ENCODE measurements at places on chromosomes 7 and 10. TPM values are rescaled to one million over a fixed set of nuclear protein-coding genes. Genes with fewer than 3 reads are reported as not detected.

GRCh38 chr10:20957744-20958143, 60.6 kb upstream of the NEBL start:
- DNase-seq = no peak

DNA sequence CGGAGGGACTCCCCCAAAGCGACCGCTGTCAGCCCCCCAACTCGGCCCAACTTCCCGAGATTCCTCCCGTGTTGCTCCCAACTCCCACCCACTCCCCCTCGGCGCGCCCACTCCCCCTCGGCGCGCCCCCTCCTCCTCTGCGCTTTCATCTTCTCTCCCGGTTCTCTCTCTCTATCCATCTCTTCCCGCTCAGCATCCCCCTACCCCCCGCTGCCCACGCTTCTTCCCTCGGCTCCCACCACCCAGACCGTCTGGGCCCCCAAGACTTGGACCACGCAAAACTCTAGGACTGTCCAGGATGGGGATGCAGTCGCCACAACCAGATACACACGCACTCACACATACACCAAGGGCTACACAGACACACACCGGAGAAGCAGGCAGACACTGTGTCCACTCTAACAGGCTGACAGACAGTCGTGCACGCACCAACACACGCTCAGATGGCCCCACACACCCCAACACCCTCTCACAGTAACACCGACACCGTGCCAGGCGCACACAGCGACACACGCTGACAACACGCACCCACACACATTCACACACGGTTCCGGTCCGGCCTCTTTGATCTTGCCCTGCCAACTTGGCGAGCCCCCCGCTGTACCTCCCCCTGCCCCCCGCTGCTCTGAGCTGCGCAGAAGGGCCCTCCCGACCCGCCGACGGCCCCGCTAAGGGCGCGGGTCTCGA, 1.1 kb downstream of the GRID1 start:
- DNase-seq = no peak

The FOXP2 gene
- 9.7 TPM for polyA plus RNA-seq

GRCh38 chr7:158421361-158421760, 166.3 kb downstream of the PTPRN2 start:
- DNase-seq = no peak

All from large intestine (tissue), 12 donors.